ENCODE measurements at places on chromosomes 5 and 9.

DNA sequence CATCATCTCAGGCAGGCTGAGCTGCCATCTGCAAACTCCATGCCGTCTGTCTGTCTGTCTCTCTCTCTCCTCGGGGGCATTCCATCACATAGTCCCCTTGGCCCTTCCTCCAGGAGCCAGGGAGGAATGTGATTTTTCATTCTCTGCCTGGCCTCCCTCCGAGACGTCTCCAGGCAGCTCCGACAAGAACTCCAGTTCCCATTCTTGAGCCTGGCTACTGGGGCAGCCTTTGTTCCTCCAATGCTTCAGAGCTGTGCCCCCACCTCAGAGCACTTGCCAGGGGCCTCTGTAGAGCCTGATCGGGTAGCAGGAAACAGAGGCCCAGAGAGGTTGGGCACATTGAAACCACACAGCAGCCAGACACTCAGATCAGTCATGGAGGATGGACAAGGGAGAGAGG, 74.0 kb downstream of the COL27A1 start:
- DNase-seq: no peak

DNA sequence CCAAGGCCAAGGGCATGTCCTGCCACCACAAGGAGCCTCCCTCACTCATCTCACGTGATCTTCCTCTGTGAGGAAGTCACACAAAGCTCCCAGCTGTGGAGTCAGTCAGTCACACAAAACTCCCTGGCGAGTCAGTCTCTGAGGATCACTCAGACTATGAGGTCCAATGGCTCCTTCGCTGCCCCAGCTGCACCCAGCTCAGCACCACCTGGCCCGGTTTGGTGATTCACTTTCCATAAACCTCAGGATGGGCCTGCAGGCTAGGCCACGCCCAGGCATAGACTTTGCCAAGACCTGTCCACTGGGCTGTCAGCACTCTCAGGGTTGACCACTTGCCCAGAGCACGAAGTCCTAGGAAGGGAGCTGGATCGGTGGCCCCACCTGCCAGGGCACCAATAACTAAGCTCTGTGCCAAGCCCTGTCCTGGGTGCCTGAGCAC, 233.8 kb downstream of the HSPA4 start:
- no peak for DNase-seq

DNA sequence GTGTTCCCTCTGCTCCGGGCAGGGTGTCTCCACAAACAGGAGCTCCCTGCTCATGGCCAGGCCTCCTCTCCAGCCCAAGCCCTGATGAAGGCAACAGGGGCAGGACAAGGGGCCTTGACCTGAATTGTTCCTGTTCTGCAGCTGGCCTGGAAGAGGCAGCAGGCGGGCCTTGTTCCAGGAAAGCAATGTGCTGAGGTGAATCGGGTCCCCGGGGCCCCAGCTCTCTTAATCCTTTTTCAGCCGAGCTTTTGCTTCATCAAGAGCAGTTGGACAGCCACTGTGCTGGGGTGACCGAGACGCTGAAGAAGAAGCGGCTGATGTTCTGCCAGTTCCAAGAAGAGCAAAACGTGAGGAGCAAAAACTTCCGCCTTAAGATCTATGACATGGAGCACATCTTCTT, 41.4 kb downstream of the CCDC180 start:
- DNase-seq: no peak

GRCh38 chr9:128405077-128405779, 15.4 kb upstream of the CERCAM start:
- no peak for DNase-seq

DNA sequence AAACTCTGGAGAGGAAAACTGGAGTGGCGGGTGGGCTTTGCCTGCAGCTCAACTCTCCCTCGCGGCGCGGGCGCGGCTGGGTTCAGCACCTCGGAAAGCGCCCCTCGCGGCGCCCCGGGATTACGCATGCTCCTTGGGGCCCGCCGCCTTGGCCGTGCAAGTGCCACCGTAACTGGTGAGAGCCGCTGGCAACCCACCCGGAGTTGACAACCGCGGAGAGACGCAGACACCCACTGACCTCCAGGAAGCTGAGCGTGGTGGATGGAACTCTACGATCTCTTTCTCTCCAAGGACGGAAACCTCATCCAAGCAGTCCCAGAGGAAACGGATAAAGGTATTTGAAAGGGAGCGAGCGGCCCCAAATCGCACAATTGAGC, 194 bp upstream of the RXFP3 start:
- peak; percentile 63 for DNase-seq

- DNase-seq: no peak
Observed at GRCh38 chr5:154308443-154309370, 118.2 kb downstream of the GALNT10 start.

GRCh38 chr5:126056851-126057622, 366.2 kb upstream of the GRAMD2B start:
- DNase-seq: no peak

DNA sequence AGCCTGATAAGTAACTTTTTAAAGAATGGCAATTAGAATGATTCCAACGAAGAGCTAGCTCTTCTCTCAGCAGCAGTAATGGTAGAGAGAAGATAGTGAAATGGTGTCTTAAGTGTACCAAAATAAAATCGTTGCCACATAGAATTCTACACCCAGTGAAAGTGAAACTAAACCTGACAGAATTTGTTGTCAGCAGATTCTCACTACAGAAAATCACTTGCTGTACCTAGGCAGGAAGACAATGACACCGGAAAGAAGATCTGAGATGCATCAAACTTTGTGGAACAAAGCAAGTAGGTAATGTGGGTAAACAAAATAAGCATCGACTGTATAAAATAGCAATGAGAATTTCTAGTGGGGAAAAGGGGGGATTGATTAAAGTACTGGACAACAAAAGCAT, 20.7 kb upstream of the EBF1 start:
- DNase-seq: no peak

DNA sequence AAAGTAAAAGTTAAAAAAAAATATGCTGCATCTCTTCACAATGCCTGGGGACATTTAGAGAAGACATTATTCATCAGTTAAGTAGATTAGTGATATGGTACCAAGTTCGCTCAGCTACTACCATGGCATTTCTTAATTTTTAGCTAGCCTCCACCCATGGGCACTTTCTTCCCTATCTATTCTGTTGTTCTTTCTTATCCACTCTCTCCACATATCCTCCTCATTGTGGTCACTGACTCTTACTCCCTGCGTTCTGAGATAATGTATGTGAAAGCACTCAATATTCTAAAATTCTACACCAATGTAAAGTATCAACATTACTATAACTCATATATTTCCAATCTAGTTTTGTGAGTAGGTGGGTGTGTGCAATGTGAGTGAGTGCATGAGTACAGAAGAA, 609.7 kb upstream of the DAB2 start:
- DNase-seq: no peak

GRCh38 chr5:1167361-1167727, 34.1 kb upstream of the SLC6A19 start:
- DNase-seq: no peak

GRCh38 chr9:127723444-127723843, 7.6 kb downstream of the TTC16 start:
- DNase-seq: no peak

GRCh38 chr5:9781890-9782289, 151.7 kb upstream of the TAS2R1 start:
- no peak for DNase-seq

DNA sequence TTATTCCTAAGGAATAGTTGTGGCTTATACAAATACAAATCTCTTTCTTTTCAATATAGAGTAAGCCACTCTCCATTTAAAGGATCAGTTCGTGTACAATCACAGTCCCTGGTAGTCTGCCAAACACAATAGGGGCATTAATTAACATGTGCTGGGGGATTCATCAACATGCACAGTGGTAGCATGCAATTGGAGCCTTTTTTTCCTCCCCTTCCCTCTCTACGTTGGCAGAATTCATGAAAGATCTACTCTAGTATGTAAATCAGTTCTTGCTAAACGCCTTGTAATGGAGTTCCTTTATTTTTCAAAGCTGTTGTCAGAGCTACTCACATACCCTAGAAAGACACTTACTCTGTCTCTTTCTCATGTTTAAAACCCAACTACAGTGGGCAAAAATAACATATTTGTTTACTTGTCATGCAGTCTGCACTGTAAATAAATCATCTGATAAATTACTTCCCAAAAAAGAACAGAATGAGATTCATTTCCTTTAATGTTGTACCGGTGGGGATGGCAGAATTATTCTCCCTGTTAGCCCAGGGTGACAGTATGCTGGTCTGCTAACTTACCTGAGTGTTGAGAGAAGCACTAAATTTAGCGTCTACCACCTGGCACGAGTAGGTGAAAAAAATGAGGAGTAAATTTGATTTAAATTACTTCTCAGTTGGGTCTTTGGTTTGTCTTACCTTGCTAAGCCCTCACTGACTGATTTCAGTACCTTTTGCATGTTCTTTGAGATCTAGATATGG, 341.5 kb upstream of the CCNH start:
- no peak for DNase-seq

DNA sequence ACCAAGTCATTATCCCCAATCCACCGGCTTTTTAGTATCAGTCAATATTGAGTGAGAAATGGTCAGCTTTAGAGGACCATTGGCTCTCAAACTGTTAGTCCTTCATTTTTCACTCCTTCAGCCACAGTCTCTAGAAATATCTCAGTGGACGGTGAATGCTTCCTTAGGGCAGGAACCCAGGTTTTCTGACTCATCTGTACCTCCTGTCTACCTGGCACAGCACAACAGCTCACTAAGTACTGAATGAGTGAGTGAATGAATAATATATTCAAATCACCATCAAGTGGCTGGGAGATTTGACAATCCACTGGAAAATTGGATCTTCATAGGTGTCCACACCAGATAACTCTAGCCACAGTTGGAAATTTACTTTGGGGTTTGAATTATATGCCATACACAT, 609.5 kb upstream of the CLINT1 start:
- no peak for DNase-seq

DNA sequence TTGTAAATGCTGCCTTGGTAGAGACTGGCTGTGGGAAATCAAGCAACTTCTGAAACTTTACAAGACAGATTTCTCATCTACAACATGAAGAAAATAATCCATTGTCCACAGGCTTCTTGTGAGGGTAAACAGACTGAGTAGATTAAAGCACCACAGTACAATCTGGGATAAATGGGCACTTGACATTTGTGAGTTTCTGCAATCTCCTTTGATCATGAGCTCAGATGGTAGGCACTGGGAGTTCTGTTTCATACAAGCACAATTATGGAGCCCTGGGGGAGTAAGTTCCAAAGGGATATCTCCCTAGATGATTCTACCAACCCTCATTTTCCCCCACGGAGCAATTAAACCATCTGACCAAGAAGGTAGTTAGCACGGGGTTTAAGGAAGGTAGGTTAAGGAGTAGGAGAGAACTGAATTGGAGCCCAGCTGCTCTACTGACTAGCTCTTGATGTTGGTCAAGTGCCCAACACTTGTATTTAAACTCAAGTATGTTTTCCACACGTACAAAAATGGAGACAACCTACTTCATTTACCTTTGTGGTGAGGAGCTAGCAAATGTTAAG, 479.5 kb upstream of the TNC start:
- no peak for DNase-seq

GRCh38 chr5:90890180-90890579, 331.6 kb downstream of the ADGRV1 start:
- no peak for DNase-seq

- DNase-seq: no peak
Observed at GRCh38 chr5:42772265-42772993, 15.8 kb downstream of the CCDC152 start.

GRCh38 chr9:35726931-35727330, 5.1 kb downstream of the TLN1 start:
- no peak for DNase-seq

DNA sequence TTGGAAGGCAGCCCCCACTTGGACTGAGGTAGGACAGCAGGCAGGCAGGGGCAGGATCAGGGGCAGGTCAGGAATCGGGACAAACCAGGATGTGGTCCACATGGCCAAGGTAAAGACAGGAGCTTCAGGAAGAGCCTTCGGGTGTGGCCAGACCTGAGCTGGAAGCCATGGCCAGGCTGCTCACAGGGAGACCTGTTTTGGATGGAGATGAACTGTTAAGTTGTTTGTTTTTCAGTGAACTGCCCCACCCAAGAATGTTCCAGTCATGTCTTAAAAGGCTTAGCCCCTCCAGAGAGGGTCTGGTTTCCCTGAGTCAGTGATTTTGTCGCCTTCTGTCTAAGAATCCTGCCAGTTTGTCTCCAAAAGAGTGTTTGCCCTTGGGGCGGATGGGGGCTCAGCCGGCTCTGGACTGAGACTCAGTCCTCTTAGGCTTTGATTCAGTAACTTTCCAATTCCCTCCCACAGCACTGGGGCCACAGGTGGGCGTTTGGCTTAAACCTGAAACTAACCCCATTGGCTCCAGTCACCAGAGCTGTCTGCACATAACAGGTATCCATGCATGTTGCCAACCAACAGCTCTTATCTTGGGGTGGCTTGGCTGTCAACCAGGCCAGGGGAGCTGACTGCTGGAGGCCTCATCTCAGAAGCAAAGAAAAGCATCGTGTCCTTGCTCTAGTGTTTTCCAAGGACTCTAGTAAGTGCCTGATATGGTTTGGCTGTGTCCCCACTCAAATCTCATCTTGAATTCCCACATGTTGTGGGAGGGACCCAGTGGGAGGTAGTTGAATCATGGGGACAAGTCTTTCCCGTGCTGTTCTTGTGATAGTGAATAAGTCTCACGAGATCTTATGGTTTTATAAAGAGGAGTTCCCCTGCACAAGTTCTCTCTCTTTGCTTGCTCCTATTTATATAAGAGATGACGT, 11.3 kb upstream of the ANKH start:
- no peak for DNase-seq

DNA sequence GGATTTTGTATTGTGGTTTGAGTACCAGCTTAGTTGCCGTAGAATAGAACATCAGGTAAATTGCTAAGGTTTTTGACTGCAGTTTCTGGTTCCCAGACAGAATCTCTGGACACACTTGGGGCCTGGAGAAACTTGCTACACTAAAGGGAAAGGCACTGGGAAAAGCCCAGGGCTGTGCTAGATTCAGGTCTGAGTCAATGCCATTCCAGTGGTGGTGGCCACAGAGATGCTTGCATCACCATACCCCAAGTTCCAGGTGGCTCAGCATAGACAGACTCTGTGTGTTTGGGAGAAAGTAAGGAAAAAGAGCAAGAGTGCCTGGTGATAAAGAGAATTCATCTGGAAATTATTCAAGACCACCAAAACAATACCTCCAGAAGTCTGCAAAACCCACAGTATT, 120.6 kb downstream of the HMHB1 start:
- DNase-seq: no peak

DNA sequence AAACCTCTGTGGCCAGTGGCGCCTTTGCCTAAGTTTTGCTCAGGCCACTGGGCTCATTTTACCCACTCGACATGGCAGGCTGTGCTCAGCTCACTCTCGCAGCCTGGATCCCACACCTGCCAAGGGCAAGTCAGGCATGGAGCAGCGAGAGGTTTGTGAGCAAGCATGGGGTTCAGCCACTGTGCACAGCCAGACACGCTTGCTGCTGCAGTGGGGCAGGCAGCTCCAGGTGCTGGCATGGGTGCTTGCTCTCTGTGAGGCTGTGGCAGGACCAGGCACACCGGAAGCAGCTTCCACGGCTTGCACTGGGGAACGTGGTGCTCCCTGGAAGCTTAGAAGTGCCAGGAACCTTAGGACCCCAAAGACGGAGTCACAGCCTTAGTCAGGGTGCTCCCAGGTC, 470.1 kb downstream of the CDH9 start:
- DNase-seq: no peak

GRCh38 chr5:95913663-95914062, 48.0 kb downstream of the ELL2 start:
- DNase-seq: no peak

- no peak for DNase-seq
Observed at GRCh38 chr5:31990701-31991110, 183.4 kb downstream of the GOLPH3 start.

- no peak for DNase-seq
Observed at GRCh38 chr5:11985993-11986392, 81.7 kb upstream of the CTNND2 start.

GRCh38 chr9:72958485-72959281, 5.8 kb upstream of the ALDH1A1 start:
- DNase-seq: no peak
